NCI-H82 (cell line): ENCODE measurements at places on chromosomes 5 and 9.

DNA sequence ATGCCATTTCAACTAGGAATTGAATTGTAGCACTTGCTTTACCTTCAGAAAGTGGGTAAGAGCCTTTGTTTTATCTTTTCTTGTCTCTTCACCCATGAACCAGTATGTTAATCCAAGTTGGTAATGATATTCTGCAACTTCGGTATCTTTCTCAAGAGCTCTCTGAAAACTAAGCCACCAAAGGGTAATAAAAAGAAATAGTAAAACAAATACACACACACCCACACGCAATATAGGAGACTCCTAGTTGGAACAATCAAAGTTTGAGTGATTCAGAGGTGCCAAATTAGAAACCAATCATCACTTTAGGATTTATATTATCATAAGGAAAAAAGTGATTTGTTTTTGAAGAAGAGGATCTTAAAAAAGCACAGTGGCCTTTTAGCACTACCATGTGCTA, 30.4 kb downstream of the SKIC3 start:
- DNase-seq = no peak

DNA sequence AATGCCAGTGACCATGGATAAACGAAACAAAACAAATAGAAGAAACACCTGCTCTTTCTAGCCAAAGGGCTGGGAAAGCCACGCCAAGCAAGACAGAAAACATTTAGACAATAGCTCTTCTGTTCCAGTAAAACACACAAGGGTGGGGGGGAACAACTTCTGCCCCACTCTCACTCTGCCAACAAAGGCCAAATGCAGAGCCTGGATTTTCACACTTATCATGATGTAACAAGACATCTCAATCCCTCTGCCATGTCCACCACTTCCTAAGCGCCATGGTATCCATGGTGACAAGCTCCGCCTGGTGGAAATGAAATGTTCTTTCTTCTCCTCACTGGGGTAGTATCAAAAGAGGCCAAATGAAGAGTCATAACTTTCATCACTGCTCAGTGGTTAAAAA, 60.6 kb downstream of the DRD1 start:
- no peak for DNase-seq

DNA sequence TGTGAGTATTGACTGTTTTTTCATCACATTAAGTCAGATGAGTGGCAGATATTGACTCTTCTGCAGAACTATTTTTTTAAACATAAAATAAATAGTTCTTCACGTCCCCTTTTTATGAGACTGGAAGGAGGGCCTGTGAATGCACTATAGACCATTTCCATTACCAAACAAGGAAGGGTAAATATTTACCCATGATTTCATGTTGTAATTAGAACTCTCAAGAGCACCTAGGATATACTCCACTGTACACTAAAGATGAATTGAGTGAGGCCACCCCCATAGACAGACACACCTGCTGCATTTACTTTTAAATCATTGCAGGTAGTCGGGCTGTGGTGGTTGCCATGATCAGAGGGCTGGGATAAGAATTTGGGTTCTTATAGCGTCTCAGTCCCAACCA, 22.6 kb downstream of the SLC36A1 start:
- no peak for DNase-seq

GRCh38 chr5:77669677-77670076, 31.2 kb upstream of the OTP start:
- peak; percentile 41 for DNase-seq

DNA sequence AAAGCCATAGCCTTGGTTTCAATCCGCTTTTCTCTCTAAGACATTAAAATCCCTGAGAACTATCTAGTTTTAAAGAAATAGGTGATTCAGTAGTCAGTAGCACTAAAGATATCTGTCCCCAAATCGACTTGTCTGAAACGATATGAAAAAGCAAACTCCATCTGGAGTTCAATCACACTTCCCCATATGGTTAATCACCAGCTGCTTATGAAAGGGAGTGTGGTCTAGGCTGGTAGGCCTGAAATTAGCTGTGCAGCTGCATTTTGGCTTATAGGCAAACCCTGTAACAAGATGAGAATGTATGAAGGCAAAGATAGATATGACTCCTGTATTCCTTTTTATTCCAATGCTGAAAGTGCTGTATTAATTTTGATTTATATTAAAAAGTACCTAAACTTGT, 65.9 kb downstream of the DMRTA1 start:
- DNase-seq = peak; percentile 72

DNA sequence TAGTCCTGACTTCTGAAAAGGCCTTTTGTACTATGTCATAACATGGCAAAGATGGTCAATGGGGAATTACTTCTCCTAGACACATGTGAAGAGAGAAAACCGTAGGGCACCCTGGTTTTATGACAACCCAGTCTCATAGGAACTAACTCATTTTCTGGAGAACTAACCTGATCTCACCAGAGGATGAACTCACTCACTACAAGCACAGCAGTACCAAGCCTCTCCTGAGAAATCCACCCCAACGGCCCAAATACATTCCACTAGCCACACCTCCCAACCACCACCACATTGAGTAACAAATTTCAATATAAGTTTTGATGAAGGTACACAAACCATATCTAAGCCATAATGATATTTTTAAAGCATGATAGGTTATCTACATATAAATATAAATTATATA, 909.3 kb upstream of the CDH10 start:
- no peak for DNase-seq

GRCh38 chr9:17782430-17783149, 203.7 kb downstream of the SH3GL2 start:
- DNase-seq = no peak

DNA sequence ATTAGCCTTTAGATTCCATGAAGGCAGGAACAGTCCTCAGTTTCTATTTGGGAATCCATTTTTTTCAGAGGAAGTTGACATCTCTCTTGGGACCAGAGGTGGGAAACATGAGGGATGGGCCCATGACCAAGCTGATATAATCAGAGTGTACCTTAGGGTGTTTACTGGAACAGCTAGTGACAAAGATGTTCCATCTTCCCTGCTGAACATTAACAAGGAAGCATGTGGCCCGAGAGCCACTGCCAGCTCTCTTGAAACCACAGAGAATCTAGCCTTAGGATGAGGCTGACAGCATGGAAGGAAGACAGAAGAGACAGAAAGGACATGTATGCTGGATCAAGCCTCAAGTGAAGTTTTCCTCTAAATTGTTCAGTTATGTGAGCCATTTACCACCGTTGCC, 16.0 kb downstream of the AQP3 start:
- DNase-seq = no peak

- DNase-seq = no peak
Measured at GRCh38 chr9:81637276-81637675, 52.1 kb downstream of the TLE1 start.

- no peak for DNase-seq
Measured at GRCh38 chr9:124512806-124513204, 5.6 kb upstream of the NR5A1 start.

- DNase-seq = no peak
Measured at GRCh38 chr9:134961331-134962064, 43.8 kb upstream of the FCN1 start.

- no peak for DNase-seq
Measured at GRCh38 chr9:125959951-125960619, 212.9 kb downstream of the PBX3 start.

DNA sequence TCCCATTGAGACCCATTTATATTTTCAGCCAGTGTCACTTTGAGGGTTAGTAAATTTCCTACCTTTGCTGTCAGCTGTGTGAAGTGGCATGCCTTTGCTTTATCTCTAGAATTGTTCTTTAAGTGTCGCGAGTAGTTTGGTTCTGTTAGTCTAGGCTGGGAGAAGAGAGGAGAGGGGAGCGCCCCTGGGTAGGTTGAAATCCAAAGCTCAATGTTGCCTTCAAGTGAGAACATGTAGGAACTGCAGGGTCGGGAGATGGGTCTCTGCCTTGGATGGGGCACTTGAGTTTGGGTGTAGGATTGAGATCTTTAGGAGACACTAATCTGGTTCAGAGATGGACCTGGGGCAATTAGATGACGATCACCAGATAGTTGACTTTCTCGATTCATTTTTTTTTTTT, 46.3 kb downstream of the STC2 start:
- peak; percentile 17 for DNase-seq
